GM19239 (cell line): ENCODE measurements at places on chromosomes 16 and 17.

DNA sequence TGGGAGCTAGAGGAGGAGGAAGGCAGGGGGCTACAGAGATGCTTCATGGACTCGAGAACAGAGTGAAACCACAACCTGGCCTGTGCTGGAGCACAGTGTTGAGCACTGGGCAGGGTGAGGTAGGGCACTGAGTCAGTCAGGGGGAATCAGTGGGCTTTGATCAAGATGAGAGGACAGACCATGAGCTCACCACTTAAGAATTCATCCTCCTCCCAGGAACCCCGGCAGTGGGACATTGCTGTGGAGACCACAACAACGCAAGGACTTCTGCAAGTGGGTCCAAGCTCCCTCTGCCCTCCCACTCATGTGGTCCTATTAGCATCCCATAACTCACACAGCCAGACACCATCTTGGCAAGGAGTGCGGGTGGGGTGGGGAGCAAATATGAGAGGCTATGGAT is 1.7 kb upstream of the CES5A start:
- DNase-seq: no peak

GRCh38 chr17:32656886-32657285 is 170.1 kb downstream of the CDK5R1 start:
- no peak for DNase-seq

DNA sequence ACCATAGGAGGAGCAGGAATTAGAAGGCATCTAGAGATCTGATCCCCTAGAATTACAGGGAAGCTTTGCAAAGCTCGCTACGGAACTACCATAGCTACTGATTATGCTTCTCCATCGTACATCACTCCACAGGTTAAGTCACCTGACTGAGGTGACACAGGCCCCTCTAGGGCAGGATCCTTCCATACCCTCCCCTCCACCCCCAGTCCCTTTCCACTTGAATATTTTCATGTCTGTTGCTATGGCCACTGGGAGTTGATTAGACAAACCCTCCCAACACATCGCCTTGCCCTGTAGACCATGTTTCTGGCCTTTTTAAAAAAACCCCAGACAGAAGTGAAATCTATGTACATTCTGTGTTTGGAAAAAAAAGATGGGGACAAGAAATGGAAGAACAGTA is 287.1 kb downstream of the SOX9 start:
- no peak for DNase-seq

DNA sequence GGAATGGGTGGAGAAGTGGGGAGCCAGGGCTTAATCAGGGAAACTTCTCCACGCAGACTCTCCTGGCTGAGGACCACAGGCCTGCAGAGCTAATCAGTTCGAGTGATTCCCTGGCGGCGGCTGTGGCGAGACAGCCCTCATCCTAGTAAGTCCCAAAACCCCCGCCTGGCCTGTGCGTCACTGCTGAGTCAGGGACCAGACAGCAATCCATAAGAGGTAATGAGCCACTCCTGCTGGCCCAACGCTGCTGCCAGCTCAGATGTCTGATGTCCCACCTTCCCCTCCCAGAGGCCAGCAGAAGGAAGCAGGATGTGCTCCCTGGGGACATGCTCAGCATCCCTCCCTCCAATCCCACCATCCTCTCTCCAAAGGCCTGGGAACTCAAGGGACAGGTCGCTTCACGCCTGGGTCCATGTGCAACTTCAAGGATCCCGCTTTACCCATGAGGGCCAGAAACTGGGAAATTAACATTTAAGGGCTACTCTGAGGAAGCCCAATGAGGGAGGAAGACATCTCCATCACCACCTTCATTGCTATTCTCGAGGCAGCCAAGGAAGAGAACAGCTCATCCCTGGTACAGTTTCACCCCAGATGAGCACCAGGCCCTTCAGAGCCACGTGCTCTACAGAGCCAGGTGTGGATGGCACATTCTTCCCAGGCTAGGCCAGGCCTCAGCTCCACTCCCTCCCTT is 7.9 kb downstream of the ACLY start:
- no peak for DNase-seq

DNA sequence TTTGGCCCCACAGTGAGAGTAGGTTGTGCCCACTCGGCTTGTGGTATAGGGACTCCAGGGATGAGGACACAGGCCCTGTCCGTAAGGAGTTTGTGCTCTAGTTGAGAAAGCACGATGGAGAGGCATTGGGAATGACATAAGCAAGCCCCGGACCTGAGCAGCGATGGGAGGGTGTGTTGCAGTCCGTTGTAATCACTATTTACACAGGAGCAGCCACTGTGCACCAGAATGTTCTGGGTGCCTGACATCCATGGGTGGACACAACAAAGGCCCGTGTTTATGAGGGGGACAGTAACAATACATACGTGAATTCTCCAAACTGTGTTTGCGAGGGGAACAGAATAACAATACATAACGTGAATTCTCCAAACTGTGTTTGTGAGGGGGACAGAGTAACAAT is 86.8 kb downstream of the NPIPB11 start:
- DNase-seq: no peak

GRCh38 chr17:18148586-18148985 is 35.0 kb upstream of the ALKBH5 start:
- no peak for DNase-seq

DNA sequence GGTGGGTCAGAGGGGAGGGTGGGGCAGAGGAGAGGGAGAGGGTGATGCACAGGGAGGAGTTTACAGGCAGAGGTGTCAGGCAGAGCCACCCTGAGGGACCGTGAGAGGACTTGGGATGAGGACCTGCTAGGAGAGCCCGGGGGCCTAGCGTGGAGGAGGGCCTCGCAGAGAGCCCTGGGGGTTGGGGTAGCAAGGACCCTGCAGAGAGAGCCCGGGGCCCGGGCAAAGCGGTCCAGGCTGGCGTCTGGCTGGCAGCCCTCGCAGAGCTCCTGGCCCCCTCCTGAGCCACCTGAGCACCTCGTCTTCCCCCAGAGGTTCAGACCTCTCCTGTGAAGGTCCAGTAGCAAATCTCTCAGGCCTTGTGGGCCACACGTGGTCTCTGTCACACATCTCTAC is 42.0 kb upstream of the ZNF469 start:
- DNase-seq: no peak

DNA sequence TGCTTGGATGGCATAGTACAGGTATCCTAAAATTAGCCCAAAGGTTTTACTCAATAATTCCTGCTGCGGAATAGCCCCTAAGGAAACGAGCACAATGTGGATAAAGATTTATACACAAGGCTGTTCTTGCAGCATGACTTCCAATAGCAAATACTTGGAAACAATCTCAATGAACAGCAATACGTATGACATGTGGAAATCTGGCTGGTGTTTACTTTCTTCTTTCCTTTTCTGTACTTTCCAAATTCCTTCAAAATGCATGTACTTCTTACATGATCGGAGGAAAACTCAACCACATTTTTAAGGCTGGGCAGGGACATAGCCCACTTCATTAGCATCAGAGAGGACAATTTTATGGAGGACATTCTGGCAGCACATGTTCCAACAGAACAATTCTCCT is 86.6 kb downstream of the C16orf95 start:
- no peak for DNase-seq

DNA sequence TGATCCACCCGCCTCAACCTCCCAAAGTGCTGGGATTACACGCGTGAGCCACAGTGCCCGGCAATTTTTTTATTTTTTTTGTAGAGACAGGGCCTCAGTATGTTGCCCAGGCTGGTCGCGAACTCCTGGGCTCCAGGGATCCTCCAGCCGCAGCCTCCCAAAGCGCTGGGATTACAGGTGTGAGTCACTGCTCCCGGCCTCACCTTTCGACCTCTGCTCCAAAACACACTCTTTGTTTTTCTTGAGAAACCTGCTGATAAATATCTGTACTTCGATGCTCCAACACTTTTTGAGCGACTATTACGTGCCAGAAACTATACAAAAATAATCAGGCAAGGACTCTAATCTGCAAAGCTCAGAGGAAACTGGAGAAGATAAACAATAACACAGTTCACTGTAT is 1.0 kb downstream of the MED1 start:
- DNase-seq: no peak

DNA sequence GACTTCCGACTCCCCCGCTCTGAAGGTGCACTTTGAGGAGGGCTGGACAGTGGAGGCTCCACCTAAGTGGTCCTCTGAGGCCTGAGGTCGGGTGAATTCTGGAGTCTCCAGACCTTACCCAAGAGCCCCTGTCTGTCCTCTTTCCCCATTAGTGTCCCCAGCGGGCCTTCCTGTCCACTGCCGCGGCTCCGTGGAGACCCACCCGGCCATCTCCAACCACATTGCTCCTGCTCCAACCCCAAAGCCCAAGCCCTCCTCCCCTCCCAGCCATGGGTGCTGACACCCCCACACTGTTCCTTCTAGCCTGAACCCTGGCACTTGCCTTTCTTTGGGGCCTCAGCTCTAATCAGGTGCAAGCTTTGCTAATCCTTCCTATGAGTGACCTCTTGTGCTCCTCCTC is 283.1 kb upstream of the TNRC6C start:
- no peak for DNase-seq

DNA sequence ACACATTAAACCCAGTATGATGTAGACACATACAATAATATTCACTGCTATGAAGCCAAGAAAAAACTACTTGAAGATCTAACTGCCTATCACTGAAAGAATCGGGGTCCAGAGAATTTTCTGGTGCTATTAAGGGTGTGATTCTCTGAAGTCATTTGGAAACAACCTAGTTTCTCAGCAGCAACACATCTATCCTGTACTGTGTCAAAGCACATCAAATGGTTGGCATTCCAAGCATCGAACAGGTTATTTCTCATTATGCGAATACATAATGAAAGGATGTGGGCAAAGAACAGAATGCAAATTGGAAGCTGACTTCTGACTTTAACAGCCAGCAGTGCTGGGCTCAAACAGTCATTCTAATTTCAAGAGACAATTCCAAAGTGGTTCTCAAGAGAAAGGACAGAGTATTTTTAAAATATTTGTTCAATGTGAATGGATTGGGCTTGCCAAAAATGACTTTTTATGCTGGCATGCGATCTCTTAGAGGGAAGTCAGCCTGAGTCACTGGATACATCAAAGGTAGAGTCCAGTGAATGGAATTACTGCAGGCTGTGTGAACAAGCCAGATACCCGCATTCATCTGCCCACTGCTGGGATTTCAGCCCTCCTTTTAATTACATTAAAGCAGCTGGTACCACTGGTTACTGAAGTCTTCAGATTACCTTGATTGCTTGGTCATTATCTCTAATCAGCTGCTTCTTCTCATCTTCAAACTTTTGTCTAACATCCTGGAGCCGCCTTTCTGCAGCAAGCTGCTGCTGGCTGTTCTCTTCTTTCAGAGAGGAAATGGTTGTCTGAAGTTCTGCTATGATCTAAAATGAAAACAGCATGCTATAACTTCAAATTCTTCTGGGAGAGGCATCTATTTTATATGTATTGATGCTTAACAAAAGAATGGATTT is 181.2 kb upstream of the AXIN2 start:
- DNase-seq: no peak

- DNase-seq: no peak
Measured at GRCh38 chr16:989354-989814, 7.8 kb downstream of the SOX8 start.

- no peak for DNase-seq
Measured at GRCh38 chr17:4394208-4395110, 28.0 kb upstream of the UBE2G1 start.
